ENCODE measurements at places on chromosomes 2 and 18.

DNA sequence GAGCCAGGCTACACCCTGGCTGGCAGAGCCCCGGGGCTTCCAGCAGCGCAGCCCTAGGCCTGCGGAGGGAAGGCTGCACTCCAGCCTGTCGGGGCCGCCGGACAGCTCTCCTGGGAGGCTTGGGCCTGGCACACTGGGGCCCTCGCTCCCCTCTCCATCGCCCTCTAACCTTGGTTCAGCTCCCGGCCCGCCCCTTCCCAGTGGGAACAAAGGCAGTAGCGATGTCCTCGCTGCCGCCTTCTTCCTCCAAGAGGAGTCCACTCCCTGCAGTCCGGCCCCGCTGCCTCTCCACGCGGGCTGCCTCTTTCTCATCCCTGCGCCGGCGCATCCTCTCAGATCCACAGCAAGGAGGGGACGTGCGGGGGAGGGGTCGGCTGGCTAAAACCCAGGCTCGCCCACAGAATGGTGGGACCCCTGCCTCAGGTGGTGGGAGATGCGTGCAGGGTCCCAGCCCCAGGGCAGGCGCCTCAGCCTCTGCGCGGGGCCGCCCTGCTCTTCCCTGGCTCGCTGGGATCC lies 138.1 kb downstream of the TWIST2 start:
- no peak for DNase-seq

DNA sequence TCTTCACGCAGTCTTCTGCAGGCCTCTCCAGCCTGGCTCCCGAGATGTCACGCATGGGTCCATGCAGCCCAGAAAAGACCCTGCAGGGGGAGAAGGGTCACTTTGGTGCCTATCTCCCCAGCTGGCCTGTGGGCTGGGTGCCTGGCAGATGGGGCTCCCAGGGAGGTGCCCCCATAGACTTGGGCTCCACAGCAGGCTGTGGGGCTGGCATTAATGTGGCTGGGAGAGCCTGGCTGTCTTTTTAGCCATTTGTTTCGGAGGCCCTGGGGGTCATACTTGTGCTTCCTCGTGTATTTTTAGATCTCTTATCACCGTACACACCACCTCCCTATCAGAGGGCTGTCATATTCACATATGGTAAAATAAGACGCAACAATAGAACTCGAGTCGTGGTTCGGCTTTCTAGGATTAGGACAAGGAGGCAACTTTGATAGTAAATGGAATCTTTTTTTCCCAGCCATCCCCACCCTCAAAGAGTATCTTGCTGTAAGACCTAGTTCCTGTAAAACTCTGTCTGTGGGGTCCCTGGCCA lies 74.5 kb downstream of the LRRFIP1 start:
- DNase-seq: no peak

- peak; percentile 86 for DNase-seq
These were observed 799.7 kb upstream of the ACVR2A start for GRCh38 chr2:147045113-147045512.

DNA sequence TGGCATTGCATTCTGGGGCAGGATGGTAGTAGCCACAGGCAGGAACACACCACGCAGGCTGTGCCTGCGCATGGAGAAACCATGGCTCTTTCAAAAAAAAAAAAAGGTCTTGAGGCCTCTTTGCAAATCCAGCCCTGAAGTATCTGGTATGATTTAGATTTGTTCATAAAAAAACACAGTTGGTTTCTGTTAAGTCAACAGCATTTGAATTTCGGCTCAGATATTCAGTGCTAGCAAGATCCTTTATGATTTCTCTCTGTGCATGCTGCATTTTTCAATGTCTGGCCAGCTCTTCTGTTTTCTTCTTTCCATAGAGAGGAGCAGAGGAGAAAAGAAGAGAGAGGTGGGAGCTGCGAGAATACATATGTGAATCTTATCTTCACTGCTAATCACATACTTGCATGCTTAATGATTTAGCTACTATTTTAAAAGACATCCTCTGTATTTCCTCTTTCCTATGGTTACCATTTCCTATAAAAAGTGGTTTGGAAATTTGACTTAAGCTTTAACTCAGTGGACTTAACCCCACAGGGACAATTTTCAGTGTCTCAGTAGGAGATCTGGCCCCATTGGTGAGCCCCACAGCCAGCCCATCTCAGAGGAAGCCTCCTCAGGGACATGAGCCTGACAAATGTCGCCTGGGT lies 214.3 kb upstream of the APCDD1 start:
- DNase-seq: no peak

DNA sequence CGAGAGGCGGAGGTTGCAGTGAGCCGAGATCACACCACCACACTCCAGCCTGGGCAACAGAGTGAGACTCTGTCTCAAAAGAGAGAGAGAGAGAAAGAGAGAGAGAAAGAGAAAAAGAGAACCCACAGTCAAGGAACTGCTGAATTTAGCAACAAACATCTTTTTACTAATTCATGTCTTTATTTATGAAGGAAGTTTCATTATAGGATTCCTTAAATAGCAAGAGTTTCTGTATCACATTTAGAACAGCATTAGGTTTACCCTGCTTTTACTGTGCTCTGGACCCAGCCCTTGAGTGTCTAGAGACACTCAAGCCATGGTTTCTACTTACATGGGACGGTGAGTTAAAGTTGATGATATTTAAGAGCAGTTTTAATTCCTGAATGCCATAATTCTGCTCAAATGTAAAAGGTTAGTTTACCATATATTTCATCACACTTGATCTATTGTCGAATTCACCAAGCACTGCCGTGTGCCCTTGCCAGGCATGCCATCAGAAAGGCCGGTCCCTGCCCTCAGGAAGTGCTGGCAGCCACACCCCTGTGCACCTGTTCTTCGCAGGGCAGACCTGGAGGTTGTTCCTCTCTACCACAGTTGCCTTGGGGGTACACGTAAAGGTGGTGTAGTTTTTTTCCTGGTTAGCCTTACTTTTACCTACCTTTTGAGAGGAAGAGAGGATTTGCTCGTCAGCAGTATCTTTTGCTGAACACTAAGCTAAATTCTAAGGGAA lies 153.3 kb downstream of the LDLRAD4 start:
- DNase-seq: no peak

DNA sequence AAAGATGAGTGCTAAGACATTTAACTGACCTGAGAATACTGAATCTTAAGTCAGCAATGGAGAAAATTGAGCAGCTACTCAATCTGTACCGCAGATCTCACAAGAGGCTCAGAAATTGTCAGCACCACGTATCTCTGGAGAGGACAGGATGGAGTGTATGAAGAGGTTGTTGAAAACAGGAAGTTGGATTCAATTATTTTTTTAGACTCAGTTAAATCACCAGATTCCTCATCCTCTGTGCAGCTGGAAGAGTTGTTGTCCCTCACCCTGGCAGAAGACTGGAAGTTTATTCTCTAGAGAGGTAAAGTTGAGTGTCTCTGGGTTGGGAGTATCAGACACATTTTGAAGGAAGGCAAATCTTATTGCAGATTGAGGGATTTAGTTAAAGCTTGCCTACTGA lies 114.9 kb upstream of the NT5C1B start:
- no peak for DNase-seq

DNA sequence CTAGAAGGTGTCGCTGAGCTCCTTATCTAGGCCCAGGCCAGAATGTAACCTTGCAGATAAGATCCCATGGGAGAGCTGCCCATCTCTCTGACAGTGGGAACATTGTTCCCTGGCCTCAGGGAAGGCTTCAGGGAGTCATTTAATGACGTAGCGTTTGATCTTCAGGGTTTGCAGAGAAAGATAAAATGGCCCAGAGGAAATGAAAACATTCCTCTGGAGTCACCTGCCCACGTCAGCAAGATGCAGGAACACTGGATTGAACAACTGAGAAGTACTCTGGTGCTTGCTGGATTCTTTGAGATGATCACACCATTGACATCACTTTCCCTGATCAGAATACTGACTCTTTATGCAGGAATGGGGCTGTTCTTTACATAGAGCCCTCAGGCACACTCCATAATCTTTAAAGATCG lies 51.6 kb downstream of the MAPK4 start:
- no peak for DNase-seq

- DNase-seq: no peak
These were observed 4.7 kb upstream of the SLC40A1 start for GRCh38 chr2:189585226-189585756.

GRCh38 chr2:197209742-197210408 lies 100.7 kb downstream of the ANKRD44 start:
- no peak for DNase-seq

DNA sequence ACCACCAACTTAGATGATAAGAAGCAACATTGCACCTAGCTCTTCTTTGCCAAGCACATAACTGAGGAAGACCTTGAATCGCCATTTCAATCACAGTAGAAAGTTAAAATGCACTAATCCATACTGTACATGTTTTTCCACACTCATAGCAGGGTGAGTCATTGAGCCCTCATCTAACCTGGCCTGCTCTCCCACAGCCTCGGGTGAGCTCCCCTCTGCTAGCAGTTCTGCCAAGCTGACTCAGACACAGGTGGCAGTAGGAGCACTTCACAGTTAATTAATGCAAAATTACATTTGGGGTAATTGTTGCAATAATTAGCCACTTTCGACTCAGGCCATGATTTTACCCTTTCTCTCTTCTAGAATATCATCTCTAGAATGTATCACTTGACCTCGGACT lies 1632.8 kb upstream of the CELF4 start:
- no peak for DNase-seq

DNA sequence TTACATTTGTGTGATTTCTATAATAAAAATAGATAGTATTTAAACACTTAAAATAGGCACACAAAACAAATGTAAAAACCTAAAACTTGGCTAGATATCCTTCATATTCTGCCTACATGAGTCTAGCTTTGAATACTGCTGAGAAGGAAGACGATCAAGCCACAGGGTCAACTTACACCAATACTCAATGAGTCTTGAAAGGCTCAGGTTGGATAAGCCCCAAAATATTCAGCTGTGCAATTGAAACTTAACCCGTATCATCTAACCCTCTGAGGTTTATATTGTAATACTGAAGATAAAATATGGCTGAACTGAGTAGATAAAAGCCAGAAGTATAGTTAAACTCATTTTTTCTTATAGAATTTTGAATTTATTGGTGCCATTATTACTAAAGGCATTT lies 313.0 kb upstream of the NRXN1 start:
- no peak for DNase-seq

DNA sequence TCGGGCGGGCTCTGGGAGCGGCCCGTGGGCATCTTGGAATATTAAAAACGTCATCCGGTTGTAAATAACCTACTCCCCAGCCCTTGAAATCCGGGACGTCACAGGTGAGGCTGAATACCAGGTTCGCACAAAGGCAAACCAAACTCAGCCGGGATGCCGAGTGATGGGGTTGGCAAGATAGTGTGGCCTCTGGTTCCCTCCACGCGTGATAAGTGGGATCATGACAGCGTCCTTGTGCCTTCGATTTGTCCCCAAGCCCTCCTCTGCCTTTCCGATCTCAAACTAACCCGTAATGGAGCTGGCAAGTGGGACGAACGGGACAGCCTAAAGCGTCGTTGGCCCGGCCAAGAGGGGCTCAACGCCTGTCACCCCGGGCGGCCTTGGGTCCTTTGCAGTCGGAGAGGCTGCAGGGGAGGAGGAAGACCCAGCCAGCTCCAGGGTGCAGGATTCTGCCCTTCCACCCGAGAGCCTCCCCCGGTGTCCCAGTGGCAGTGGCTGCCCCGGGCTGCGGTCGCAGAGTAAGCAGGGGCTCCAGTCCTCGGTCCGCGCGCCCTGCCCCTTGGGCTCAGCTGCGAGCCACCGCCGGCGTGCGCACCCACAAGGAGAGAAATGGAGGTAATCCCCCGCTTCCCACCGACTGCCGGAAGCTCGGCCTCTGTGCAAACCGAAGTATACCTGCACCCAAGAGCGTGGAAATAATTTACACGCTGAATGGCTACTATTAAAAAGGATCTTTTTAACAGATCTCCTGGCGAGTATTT lies 13.4 kb upstream of the PAX3 start:
- no peak for DNase-seq

DNA sequence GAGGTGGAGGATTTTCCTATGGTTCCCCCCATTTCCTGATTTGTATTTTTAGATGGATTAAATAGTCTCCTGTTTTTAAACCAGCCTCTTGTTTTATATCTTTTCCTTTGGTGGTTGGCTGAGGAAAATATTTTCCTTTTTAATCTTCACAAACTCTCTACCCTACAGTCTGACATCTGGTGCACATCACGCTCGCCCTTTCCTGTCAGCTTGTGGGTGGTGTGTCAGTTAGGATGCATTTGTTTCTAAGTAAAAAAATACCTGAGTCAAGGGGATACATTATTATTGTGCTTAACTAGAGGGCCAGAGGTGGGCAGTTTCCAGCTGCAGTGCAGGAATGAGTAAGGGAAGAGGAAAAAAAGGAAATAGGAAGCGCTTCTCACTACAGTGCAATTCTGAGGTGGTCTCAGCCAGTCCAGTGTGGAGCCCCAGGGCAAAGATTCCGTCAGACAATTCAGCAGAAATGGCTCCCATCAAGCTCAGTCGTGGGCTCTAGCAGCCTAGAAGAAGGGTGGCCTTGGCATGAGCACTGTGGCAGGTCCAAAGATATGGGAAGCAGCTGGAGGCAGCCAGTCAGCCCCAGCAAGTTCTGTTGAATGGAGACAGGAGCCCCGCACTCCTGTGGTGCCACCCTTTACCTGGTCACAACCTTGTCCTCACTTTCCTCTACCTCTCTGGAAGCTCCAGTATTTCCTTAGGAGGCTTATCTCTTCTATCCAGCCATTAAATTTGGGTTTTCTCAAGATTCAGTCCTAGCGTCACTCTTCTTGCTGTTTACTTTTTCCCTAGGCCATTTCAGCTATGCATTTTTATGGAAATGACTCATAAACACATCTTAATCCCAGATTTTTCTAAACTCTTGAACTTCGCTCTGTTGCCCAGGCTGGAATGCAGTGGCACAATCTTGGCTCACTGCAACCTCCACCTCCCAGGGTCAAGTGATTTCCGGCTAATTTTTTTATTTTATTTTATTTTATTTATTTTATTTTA lies 18.5 kb downstream of the SFTPB start:
- peak; percentile 41 for DNase-seq

DNA sequence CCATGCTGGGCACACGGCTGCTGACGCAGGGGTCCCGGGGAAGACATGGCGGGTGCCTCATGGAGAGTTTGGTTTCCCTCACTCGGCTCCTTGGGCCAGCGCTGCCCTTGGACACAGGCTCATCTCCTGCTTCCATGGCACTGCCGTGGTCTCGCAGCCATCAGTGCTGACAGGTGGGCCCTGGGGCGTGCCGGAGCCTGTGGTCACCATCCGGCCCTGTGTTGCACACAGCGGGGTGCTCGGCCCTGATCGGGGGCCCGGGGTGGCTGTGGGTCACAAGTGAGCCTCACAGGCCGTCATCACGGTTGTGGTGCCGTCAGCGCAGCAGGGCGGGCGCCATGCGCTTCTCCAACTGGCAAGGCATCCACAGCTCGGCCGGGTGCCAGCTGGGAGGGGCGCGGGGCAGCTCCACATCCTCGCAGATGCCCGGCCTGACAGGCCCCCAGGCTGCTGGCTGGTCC lies 582 bp downstream of the RTP5 start:
- no peak for DNase-seq

Data from fibroblast of the aortic adventitia (primary cell).